ENCODE measurements at places on chromosomes 11 and 22. TPM values are rescaled to one million over a fixed set of nuclear protein-coding genes. Genes with fewer than 3 reads are reported as not detected.
A peak's percentile ranks its signal among the peaks of the same experiment; 100 is the strongest.

- DNase-seq: no peak
These were observed 2.5 kb downstream of the SELENOO start for GRCh38 chr22:50203288-50203687.

GRCh38 chr11:4127357-4127756 is 32.8 kb downstream of the RRM1 start:
- no peak for DNase-seq

DNA sequence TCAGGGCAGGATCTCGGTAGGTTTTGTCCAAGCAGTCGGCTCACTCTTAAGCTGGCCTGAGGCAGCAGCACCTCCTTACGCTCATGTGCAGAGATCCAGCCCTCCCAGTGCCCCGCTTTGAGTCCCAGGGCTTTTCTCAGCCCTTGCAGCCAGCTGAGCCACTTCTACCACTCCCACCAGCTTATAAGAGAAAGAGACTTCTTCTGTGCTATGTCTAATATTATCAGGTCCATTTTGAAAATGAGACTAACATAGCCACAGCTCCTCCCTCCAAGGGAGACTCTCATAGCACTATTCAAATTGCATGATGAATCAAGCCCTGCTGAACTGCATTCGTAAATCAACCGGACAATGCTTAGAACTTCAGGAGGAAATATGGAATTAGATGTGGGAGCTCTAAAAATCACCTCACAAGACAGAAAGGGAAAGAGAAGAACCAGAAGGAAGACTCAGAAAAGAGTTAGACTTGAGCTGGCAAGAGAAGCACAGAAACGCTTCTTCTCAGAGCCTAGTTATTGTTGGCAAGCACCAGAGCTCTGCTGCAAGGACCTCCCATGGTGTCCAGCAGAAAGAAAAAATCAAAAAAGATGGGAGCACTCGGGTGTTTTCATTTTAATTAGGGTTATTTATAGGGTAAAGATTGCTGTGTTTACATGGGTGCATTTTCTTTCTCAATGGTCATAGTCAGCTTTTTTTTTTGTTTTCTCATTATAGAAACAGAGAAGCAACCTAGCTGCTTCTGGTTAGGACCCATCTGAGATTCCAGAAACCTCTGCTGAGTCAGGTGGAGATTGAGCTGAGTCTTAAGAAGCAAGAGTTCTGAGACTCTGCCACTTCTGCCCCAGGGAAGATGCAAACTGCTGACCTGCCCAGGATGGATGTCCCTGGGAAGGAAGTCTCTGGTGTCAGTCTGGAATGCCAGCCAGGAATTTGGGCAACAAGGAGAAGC is 181.4 kb downstream of the ETS1 start:
- DNase-seq: no peak

- no peak for DNase-seq
These were observed at the start of gene MUC5AC for GRCh38 chr11:1157645-1158591. Gene MUC5AC (plus strand): TSS chr11:1157953. CDS start chr11:1158000, 47 bp downstream.

- DNase-seq: no peak
These were observed 538.1 kb downstream of the SOX6 start for GRCh38 chr11:15818132-15818842.

TMEM132A gene
- 140 TPM for total RNA-seq

DNA sequence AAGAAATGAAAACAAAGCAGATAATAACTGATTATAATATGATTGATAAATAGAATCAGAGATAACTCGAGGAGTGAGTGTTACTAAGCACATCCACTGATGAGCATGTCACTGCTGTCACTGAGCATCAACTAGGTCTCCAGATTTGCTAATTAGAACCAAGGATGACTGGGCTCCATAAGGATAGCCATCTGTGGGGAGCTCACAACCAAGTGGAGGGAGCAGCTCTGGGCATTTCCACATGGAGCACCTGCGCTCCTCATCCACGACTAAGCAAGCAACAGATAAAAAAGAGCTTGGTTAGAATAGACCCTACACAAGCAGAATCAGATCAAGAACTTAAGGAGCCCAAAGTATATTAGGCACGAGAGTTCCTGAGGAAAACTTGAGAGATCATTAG is 396.0 kb upstream of the B3GAT1 start:
- DNase-seq: no peak

ANGPTL5 gene
- total RNA-seq: not detected

POLD3 gene
- total RNA-seq: 68.3 TPM

JHY gene
- 4.2 TPM for total RNA-seq

GRCh38 chr11:17697175-17697949 is 22.0 kb upstream of the MYOD1 start:
- DNase-seq: no peak

DNA sequence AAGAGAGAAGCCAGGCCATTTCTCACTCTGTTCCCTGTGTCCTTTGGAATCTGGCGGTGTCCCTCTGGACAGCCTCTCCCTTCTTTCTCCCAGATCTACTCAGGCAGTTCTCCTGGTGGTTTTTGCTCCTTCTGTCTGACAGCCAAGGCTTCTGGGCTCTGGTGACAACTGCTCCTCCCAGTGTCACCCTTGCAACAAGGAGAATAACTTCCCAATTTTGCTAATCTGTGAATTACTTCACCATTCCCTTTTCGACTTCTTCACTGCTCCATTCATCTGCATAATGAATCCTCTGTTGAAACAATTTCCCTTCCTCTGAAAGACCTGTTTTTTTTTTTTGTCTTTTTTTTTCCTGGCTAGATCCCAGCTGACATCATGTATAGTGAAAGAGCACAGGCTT is 56.3 kb upstream of the PDE3B start:
- no peak for DNase-seq

CHRM1 gene
- total RNA-seq: 0.41 TPM

DNA sequence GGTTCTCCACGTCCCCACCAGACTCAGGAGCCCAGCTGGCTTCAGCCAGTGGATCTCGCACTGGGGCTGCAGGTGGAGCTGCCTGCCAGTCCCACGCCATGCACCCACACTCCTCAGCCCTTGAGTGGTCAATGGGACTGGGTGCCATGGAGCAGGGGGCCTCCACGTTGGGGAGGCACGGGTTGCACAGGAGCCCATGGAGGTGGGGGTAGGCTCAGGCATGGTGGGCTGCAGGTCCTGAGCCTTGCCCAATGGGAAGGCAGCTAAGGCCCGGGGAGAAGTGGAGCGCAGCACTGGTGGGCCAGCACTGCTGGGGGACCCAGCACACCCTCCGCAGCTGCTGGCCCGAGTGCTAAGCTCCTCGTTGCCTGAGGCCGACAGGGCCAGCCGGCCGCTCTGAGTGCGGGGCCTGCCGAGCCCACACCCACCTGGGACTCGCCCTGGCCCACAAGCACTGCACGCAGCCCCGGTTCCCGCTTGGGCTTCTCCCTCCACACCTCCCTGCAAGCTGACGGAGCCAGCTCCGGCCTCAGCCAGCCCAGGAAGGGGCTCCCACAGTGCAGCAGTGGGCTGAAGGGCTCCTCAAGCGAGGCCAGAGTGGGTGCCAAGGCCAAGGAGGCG is 258.5 kb upstream of the PDGFD start:
- DNase-seq: no peak

DNA sequence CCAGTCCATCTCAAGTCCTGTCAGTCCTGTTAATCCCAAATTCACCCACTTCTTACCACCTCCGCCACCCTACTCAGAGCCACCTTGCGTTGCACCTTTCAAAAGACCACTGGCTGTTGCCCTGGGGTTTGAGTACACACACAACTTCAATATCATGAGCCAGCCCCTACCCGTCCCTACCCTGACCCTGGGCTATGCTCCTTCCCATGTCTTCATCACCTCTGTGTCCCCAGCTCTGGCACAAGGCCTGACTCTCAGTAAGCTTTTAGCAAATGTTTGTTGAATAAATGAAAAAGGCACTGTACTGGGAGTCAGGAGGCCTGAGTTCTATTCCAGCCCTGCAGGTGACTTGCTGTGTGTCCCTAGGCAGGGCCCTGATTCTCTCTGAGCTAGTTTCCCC is 26.5 kb downstream of the OTOG start:
- DNase-seq: no peak

GRCh38 chr11:121071846-121072450 is 29.1 kb upstream of the TECTA start:
- no peak for DNase-seq

DNA sequence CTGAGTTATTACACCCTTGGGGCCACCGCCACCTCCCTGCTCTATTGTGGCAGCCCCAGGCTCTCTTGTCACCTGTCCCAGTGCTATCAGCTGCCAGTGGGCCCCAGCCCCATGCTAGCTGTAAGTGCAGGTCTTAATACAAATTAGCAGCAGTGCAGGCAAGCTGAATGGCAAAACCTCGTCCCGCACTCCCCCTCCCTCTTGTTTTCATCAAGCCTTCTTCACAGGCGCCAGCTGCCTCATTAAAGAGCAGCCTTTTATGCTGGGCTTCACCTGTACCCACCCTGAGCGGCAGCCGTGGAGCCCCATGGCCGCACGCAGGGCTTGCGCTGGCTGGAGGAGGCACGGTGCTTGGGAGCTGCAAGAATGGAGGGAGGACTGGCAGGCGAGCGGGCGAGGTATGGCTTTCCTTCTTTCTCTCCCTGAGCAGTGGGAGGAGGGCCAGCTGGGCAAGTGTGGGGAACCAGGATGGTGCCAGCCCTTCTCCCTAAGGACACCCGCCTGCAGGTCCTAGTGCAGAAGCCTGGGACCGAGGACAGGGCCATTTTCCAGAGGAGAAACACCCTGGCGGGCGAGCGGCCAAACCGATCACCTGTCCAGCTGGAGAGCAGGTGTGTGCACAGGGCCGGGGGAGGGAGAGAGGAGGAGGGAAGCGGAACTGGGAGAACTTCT is 70.7 kb downstream of the FLI1 start:
- DNase-seq: no peak

GRCh38 chr11:111571829-111572501 is 30.3 kb upstream of the SIK2 start:
- DNase-seq: no peak

DNA sequence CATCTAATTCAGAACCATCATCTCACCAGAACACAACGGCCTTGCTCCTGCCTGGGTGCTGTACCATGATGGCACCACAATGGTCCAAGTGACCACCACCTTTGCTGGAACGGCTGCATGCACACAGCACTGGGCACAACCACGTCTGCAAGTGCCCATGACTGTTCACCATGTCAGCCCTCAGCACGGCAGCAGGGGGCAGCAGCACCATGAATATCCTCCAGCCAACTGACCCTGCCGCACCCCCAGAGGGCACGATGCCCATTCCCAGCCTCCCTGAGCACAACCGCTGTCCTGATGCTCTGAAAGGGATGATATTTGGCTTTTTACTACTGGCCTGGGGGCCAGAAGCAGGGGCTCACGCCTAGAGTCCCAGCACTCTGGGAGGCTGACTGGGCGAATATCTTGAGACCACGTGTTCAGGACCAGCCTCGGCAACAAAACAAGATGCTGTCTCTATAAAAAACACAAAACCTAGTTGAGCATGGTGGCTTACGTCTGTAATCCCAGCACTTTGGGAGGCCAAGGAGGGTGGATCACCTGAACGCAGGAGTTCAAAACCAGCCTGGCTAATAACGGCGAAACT is 25.7 kb downstream of the DRD4 start:
- DNase-seq: peak; percentile 41

LAYN gene
- 9.6 TPM for total RNA-seq

GRCh38 chr22:24304062-24304675 is 33.5 kb downstream of the SPECC1L start:
- DNase-seq: no peak

GLYATL1 gene
- not detected for total RNA-seq

- peak; percentile 63 for DNase-seq
These were observed 37.5 kb downstream of the ZC3H12C start for GRCh38 chr11:110130642-110131238.

- DNase-seq: peak; percentile 11
These were observed 46.2 kb upstream of the YWHAH start for GRCh38 chr22:31897842-31898805.
